IMR-90 (cell line): ENCODE measurements at places on chromosomes 11 and 22. TPM values are rescaled to one million over a fixed set of nuclear protein-coding genes. Genes with fewer than 3 reads are reported as not detected.

DNA sequence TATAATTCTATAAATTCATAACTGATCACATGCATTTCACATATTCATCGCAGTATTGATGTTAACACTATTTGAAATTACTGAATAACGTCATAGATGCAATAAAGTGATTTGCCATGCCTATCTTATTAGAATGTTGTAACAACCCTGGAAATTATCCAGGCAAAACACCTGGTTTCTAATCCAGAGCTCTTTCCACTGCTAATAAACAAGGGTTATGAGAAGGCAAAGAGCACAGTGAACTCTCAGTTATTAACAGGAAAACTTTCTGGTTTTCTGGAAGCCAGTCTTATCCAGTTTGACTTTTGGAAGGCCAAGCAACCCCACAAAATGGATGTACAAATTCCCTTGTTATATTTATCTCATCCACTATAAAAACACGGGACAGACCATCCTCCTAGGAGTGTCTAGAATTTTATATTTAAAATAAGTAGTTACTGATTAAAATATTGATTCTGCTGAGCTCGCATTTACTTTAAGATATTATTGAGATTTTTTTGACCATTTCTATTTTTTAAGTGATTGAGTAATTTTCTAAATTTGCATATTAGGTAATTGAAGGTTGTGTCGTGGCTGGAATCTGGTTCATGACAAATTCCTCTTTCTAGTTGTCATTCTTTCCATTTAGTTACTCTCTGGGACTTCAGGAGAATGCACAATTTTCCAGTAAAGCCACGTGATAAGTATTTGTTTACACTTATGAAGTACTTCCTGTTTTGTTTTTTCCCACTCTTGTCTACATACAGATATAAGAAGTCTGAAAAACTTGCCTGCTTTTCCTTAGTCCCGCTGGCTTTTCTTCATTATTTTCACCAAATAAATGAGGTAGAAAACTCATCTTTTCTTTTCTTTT is 47.9 kb downstream of the DCUN1D5 start:
- no peak for DNase-seq

GRCh38 chr11:92829671-92830070 is 139.8 kb upstream of the MTNR1B start:
- no peak for DNase-seq

GRCh38 chr11:2898366-2899079 is 12.9 kb upstream of the CDKN1C start:
- peak; percentile 94 for DNase-seq

DNA sequence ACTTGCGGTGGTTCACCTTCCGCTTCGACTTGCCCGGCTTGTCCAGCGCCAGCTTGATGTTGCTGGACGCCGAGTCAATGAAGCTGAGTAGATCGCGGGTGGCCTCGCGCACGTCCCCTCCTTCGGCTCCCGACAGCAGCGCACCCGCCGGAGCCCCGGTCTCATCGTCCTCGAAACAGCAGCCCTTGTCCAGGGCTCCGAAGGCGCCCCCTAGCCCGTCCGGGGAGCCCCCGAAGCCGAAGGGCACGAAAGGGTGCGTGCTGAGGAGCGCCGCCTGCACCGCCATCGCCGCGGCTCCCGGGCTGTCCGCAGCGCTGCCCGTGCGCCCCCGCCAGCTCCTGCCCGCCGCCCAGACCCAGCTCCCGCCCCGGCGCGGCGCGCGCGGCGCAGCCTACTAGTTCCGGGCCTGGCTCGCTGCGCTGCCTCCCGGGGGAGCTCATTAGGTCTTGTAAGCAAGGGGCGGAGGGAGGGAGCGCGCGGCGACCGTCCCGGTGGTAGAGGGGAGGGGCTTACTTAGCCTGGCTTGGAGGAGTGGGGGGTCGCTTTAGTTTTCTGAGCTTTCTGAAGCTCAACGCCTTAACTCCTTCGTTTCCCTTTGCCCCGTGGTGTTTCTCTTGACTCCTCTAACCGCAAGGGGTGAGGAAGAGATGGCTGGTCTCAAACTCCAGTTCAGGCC is at the start of gene FAM181B:
Gene FAM181B, minus strand, starts transcription at position 421 of the 676 bp plus-strand sequence. Its CDS starts 135 bp downstream, at position 286.
- no peak for DNase-seq

DEFB131B gene
- not detected in 2 replicates for total RNA-seq

OR51M1 gene
- 0.54 and 0.56 TPM in 2 replicates for total RNA-seq

RAG2 gene
- total RNA-seq = not detected in 2 replicates

SAA2 gene
- total RNA-seq = not detected in 2 replicates

SYT8 gene
- not detected in 2 replicates for total RNA-seq
